ENCODE measurements at places on chromosomes 6 and 20.

DNA sequence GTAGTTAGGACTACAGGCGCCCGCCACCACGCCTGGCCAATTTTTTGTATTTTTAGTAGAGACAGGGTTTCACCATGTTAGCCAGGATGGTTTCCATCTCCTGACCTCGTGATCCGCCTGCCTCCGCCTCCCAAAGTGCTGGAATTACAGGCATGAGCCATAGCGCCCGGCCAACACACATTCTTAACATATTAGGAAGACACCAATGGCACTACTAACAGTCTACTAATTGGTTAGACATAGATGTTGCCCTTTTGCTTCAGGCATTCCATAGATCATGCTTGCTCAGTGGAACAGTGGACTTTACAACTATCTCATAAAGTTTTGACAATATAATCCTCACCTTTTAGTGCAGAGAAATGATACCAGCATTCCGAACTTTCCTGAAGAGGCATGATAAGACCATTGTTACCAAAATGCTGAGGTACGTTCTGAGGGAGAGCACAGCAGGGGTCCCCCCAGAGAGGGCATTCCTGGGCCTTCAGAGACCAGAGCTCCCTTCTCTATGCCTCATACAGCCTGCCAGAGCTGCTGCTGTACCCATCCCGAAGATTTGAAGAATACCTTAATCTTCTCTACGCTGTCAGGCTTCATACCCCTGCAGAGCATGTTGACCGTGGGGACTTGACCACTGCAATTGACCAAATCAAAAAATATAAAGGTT is 89.4 kb downstream of the ECT2L start:
- no peak for DNase-seq

DNA sequence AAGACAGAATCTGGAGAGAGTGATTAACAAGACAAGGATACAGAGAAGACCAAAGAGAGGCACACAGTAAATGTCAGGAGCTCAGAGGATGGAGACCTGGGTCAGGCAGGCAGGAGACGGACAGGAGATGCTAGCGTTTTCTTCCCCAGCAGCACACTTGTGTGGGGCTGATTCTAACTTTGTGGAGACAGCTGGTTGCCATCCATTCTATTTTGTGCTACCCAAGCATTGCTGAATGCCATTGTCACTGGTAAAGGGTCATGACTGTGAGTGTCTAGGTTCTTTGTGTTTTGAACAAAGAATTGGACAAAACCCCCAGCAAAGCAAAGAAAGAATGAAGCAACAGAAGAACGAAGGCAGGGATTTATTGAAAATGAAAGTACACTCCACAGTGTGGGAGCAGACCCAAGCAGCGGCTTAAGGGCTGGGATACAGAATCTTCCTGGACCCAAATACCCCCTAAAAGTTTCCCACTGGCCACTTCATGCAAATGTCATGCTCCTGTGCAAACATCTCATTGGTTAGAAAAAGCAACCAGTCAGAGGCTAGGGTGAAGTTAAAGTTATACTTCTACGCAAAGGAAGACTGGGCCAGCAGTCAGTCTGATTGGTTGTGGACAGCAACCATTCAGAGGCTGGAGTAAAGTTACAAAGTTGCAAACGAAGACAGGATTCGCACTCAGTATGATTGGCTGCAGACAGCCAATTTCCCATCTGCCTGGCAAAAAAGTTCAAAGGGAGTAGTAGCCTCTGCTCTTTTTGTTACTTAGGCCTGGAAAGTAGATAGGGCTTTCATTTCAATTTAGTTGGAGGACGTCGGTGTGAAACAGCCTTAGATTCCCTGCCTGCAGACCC is 17.5 kb downstream of the PTK7 start:
- peak; percentile 34 for DNase-seq

DNA sequence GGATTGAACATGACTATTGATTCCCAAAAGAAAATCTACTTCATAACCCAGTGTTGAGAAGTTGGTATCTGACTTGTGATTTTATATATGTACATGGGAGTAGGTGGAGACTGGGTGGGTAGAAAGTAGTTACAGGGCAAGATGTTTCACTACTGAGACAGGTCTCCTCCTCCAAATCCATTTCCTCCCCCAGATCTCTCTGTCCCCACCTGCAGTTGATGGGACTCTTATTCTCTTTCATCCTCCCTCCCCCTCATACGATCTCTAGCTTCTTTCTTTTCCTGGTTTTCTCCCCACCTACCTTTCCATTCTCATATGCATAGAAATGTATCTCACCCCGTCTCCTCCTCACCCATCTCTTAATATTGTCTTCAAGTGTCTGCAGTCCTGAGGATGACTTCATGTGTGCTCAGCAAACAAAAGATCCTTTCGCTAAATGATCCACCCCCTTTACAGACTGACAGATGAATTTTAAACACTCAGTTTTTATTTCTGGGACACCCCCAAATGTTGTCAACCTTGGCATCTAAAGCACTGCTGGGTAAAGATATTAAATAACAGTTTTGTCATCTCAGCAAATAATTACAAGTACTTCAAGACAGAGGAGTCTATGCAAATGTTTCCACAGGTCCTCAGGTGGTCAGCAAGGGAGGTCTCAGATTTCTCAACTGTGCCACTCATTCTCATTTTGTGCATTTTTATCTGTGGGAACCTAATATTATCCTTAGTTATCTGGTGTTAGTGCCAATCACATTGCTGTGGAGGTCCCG is 18.7 kb upstream of the HECA start:
- DNase-seq, result no peak

- no peak for DNase-seq
Observed at GRCh38 chr20:57265336-57265996, 975 bp downstream of the BMP7 start.

DNA sequence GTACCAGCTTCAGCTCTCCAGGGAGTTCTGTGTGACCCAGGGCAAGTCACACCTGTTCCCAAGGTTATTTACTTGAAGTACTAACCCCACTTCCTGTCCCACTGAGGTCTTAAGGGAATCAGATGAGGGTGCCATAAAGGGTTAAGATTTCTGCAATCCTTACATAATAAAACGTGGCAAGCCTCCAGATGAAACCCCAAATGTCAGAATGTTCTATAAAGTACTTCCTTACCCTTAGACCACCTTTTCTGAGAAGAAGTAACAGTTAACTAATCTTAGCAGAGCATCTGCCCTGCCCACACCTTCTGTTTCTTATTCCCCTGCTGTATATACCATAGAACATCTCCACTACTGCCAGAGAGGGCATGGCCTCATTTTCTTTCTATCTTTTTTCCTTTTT is 6.0 kb upstream of the AVP start:
- no peak for DNase-seq

- no peak for DNase-seq
Observed at GRCh38 chr6:73640179-73640750, 13.5 kb downstream of the SLC17A5 start.

DNA sequence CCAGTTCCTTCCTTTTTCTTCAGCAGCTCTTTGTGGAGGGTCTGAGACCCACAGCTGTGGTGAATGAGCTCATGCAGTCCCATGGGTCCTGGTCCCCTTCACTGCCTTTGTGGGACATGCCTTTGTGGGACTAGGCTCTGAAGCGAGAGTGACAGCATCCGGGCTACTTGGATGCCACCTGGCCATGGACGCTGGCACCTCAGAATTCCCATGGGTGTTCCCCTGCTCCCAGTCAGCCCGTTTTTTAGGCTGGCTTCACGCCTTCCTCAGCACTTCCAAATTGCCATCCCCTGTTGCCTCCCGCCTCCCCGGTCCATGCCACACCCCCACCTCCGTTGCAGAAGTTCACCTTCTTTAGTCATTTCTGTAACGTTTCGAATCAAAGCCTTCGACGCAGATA is 45.1 kb downstream of the RAMACL start:
- DNase-seq, result no peak

DNA sequence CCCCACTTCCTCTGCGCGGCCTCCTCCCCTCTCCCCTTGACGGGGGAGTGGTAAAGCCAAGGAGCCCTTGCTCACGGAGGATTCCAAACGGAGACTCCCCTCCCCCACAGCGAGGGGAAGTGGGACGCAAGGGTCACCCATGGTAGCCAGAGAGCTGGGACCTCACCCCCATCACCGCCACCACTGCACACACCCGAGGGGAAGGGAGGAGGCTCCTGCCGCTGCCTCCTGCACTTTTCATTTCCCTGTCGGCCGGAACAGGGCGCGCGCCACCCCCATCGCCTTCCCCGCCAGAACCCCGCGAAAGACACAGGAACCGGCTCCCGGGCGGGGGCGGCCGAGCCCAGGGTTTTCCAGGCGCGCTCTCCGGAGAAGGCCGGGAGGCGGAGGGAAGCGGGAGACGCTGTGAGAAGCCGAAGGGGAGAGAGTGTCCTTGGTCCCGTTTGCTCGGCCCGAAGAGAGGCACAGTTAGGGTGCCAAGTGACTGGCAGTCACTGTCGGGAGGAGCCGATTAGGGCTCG is 789 bp downstream of the CCND3 start:
- peak; percentile 56 for DNase-seq

- DNase-seq, result peak; percentile 78
Observed at GRCh38 chr6:159008656-159009288, 8.8 kb upstream of the RSPH3 start.

GRCh38 chr6:105275542-105275941 is 95.7 kb upstream of the POPDC3 start:
- DNase-seq, result no peak

GRCh38 chr6:163958646-163959045 is 544.1 kb downstream of the QKI start:
- DNase-seq, result no peak

GRCh38 chr6:5992551-5993225 is 14.0 kb downstream of the NRN1 start:
- no peak for DNase-seq

DNA sequence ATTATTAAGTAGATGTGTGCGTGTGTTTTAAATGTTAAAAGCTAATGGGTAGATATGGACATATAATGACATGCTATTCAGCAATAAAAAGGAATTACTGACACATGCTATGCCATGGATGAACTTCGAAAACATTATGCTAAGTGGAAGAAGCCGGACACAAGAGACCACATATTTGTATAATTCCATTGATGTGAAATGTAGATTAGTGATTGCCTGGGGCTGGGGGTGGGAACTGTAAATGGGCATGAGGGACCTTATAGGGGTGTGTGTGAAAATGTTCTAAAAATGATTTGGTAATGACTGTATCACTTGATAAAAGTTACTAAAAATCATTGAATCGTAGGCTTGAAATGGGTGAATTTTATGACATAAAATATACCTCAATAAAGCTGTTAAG is 104.5 kb upstream of the BEND3 start:
- DNase-seq, result no peak

DNA sequence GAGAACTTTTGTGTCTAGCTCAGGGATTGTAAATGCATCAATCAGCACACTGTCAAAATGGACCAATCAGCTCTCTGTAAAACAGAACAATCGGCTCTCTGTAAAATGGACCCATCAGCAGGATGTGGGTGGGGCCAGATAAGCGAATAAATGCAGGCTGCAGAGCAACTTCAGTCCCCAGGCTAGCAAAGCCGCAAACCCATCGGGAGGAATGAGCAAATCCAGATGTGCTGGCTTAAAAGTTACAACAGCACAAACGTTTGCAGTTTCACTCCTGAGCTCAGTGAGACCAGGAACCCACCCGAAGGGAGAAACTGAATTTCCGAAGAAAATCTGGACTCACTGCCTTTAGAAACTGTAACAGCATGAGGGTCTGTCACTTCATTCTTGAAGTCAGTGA is 21.9 kb upstream of the MBOAT1 start:
- no peak for DNase-seq

DNA sequence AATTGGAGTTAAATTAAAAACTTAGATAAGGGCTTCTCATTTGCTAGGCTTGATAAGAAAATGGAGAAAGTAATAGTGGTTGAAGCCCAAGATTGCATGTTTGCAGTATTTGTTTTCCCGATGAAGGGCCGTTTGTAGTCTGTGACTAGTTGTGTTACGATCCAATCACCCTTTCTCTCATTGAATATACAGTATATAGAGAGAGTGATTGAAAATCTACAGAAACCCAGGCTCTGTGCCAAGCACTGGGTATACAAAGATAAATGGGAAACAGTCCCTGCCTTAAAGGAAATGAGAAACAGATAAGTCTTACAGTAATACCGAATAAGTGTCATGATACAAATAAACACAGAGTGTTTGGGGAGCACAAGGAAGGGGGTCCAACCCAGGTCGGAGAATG is 55.2 kb upstream of the CDKAL1 start:
- no peak for DNase-seq

GRCh38 chr6:165515963-165516624 is 146.9 kb downstream of the PDE10A start:
- DNase-seq, result no peak

- peak; percentile 9 for DNase-seq
Observed at GRCh38 chr6:20056350-20056992, 155.8 kb downstream of the MBOAT1 start.

GRCh38 chr6:161353208-161353613 is 79.3 kb upstream of the AGPAT4 start:
- DNase-seq, result no peak

Data from CD4-positive, alpha-beta T cell treated with Interleukin-17A for 1 hour (primary cell).